ENCODE measurements at places on chromosomes 12 and 14. TPM values are rescaled to one million over a fixed set of nuclear protein-coding genes. Genes with fewer than 3 reads are reported as not detected.

GRCh38 chr12:52506858-52507715, 13.1 kb downstream of the KRT5 start:
- no peak for DNase-seq

DNA sequence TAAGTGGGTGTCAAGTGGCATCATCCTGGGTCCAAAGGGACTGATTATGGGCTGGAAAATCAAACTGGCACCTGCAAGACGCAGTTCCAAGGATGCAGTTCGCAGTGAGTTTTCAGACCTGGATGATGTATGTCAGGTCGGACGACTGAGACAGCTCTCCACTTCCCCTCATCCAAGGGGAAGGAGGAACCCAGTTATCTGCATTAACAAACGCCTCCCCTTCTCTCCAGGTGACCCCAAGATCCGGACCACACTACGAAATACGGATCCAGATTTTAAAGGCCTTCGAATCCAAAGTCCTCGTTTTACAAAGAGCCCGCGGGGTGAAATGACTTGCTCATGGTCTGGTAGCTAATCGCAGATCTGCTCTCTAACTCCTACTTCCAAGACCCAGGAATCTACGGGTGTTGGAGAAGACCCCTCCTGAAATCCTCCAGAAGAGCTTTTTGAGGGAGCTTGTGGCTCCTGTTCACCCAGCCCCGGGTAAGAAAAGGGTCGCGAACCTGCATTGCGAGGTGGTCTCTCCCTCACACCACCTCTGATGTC, 460 bp upstream of the SYNE2 start:
- DNase-seq: no peak

- DNase-seq: no peak
Measured at GRCh38 chr12:18747895-18748294, 10.0 kb downstream of the CAPZA3 start.

GRCh38 chr14:99215277-99215676, 56.7 kb downstream of the BCL11B start:
- DNase-seq: no peak

TDP1 gene
- total RNA-seq: 39.2 TPM

KRT73 gene
- not detected for total RNA-seq

PRH2 gene
- total RNA-seq: not detected

TMEM179 gene
- total RNA-seq: not detected

Data from pulmonary artery endothelial cell (primary cell).